ENCODE measurements at places on chromosomes 7 and 10. TPM values are rescaled to one million over a fixed set of nuclear protein-coding genes. Genes with fewer than 3 reads are reported as not detected.

The CALD1 gene
- total RNA-seq, result 120 TPM

DNA sequence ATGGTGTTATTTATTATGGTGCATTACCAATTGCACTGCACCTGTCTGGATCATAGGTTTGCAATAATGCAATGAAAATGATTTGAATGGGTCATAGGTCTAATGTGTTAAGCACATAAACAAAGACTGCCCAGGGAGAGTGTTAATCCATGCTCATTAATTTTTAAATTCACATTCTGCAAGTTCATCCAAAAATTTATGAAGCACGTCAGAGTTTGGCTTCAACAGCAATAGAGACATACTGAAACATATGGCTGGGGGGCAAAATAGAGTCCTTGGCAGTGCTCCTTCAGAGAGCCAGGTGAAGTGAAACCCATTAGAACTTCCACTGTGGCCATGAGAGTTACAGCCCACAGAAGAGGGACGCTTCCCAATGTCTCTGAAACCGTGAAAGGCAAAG is 441.1 kb downstream of the POM121L12 start:
- no peak for DNase-seq

GRCh38 chr10:72416661-72417060 is 61.9 kb upstream of the DNAJB12 start:
- no peak for DNase-seq

The STRIP2 gene
- 6.5 TPM for total RNA-seq

GRCh38 chr10:59397961-59398360 is 35.6 kb upstream of the FAM13C start:
- DNase-seq, result no peak

The ZNF736 gene
- total RNA-seq, result 0.07 TPM

- no peak for DNase-seq
Observed at GRCh38 chr10:114908896-114909295, 29.1 kb upstream of the TRUB1 start.

- peak; percentile 89 for DNase-seq
Observed at GRCh38 chr7:151110941-151111645, 24.8 kb downstream of the AGAP3 start.

Measured in WTC11 (cell line).